Naive thymus-derived CD8-positive, alpha-beta T cell (primary cell): ENCODE measurements at places on chromosomes 16 and 17. TPM values are rescaled to one million over a fixed set of nuclear protein-coding genes. Genes with fewer than 3 reads are reported as not detected.

GRCh38 chr17:60093694-60094093, 15.0 kb upstream of the HEATR6 start:
- DNase-seq, result no peak

- DNase-seq, result no peak
These were observed 48.2 kb downstream of the KCNJ2 start for GRCh38 chr17:70217571-70217970.

DNA sequence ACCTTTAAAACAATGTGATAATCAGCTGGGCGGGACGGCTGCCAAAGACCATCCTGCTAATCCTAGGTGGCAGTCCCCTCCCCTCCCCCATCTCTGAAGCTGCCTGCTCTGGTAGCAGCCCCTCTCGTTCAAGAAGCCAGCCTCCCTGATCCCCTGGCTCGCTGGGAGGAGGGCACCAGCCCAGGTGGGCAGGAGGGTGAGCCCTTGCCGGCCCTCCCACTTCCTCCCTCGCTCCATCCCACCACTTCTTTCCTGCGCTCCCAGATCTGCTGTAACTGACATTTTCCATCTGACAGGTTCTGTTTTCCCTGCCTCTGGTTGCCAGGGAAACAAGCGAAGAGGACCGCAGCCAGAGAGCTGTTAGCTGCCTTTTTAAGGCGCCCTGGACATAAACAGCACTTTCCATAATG, 155.7 kb upstream of the TNRC6C start:
- no peak for DNase-seq

SHPK gene
- 3.5 TPM for polyA plus RNA-seq

USP6 gene
- 0.06 TPM for polyA plus RNA-seq

DNA sequence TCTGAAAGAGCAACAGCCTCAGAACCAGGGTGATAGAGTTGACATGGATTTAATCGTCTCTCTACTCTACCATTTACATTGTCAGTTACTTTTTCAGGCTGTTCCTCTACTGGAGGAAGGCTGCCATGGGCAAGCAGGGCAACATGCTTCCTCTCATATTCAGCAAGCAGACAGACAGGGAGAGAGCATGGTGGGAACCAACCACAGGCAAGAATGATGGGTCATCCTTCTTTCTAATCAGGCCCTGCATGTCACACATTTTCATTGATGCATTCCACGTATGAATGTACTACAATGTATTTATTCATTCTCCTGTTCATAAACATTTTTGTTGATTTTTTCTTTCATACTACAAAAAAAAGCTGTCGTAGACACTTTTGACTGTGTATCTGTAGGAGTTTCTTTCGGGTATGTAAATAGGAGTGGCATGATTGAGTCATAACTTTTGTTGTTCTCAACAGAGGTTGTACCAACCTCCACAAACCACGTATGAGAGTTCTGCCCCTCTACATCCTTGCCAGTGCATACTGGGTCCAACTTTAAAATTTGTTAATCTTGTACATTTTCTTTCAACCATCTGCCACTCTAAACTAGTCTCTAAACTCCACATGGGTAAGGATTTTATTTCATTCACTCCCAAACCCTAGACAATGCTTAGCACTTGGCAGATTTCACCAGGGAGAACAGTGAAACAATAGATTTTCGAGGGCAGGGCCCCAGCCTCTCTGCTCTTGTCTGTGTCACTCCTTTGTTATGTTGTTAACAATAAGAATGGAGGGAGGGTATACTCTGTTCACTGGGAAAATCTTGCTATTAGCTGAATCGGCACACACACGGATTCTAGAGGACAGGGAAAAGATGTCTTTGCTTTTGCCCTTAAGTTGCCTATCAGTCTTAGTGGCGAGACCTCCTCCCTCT, 58.7 kb downstream of the CMC2 start:
- DNase-seq, result no peak

- DNase-seq, result no peak
These were observed 448 bp upstream of the TNFRSF12A start for GRCh38 chr16:3019594-3020246.

RCVRN gene
- not detected for polyA plus RNA-seq

- no peak for DNase-seq
These were observed 203.5 kb downstream of the CBLN1 start for GRCh38 chr16:49078104-49078503.

DNA sequence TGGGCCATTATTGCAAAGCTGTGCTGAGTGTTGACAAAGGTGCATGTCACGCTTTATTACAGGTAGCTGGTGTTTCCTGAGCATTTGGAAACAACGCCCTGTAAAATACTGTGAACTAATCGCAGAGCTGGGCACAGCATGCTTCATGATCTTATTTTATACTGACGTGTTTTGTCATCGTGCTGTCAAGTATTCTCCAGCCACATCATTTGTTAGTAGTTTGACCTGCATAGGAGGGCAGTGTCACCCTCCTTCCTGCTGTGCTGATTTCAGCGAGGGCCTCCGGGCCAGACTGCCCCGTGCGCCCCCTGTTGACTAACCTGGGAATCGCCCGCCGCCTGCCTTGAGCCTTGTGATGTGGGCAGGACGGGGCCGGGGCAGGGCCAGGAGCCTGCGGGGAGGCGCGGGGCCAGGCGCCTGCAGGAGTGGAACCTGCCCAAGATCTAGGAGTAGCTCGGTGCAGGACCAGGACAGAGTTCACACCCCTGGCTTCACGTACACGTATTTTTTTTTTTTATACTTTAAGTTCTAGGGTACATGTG, 820.7 kb downstream of the KCNJ18 start:
- DNase-seq, result no peak

- no peak for DNase-seq
These were observed 60.4 kb upstream of the MSI2 start for GRCh38 chr17:57195785-57196460.

- peak; percentile 41 for DNase-seq
These were observed 1.5 kb downstream of the NDRG4 start for GRCh38 chr16:58501242-58502131.

DNA sequence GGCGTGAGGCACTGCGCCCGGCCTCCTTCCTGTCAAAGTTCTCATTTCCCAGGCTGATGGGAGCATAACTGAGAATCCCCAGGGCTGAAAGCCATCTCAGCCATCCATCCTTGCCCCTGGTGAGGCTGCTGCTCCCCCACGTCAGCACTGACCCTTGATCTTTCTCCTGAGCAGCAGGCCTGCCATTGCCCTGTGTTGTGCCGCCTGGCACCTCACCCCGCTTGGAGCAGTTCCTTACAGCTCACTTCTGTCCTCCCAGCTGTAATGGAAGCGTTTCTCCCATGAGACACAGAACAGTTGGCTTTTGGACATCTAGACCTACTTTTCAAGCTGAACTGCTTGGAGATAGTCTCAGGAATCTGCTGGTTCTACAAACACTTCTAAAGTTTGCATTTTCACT, 51.5 kb downstream of the OR1D5 start:
- DNase-seq, result no peak

GRCh38 chr16:58096249-58096648, 32.9 kb downstream of the CFAP20 start:
- DNase-seq, result no peak

- DNase-seq, result no peak
These were observed 857 bp downstream of the TANGO6 start for GRCh38 chr16:68844211-68844564.

DNA sequence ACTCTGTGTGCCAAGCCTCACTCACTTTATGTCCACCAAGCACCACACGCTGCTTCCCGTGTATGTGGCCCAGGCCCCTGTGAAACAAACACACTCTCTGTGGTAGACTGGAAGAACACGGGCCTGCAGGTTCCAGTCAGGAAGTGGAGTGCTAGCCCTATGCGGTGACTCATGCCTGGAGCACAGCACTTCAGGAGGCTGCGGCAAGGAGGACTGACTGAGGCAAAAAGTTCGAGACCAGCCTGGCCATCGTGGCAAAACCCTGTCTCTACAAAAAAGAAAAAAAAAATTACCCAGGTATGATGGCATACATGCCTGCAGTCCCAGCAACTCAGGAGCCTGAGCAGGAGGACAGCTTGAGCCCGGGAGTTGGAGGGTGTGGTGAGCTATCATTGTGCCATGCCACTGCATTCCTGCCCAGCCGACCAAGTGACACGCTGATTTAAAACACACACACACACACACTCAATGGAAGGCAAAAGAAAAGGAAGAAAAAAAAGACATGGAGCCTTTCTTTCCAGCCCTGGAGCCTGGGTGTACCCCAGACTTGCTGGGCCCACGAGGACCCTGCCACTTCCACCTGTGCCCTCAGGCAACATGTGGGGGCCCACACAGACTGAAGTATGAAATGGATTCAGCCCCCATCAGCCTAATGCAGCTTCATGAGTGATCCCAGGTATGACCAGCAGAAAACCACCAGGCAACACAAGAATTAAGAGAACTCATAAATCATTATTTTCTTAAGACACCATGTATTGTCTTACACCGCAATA, 126.6 kb downstream of the ANKRD11 start:
- DNase-seq, result peak; percentile 69
